ENCODE measurements at places on chromosomes 12 and 14.

DNA sequence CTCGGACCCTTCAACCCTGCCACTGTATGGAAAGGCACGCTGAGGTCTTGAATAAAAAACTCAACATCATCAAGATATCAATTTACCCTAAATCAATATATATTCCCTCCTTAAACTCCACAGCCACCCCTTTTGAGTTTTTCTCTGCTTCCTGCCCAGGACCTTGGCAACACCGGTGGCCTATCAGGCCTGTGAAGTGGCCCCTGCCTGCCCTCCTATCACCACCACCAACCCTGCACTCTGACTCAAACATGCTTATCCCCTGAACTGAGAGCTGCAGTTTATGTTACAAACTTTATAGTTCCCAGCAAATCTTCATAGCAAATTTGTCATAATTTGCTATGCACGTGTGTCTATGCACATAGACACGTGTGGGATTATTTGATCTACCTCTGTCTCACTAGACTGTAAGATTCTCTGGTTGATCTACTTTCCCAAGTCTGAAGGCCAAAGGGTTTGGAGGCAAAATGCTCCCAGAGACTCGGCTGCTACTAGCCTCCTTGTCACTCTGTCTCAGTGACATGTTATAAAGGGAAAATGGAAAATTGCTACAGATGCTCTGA is 63.4 kb downstream of the SPTB start:
- no peak for DNase-seq

DNA sequence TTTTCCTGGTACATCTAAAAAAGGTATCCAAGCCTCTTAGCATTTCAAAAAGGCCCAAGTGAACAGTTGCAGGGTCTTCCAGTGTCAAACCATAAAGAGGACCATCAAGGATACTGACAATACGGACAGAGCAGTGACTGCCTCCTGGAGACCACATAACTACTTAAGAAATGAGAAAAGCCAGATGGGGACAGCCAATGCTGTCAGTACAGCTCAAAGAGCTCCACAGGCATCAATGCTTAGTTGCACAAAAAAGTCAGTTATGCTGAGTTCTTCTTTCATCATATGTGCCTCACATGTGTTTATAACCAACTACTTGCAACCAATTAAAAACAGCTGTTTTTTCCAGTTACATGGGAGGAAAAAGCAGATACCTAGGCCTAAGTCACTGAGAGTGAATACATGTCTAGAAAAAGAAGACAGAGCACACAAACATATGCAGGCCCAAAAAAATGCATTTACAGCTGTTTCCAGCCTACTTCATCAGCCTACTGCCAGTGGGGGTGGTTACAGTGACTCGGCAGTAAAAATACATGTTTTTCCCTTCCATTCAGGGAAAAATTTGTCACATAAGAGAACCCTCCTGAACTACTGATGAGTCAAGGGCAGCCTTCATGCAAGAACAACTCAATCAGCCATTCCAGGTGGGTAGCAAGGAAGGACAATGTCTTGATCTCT is 84.0 kb downstream of the DCAF5 start:
- no peak for DNase-seq

- peak; percentile 61 for DNase-seq
These were observed 19.0 kb upstream of the RNASE12 start for GRCh38 chr14:20610002-20610765.

DNA sequence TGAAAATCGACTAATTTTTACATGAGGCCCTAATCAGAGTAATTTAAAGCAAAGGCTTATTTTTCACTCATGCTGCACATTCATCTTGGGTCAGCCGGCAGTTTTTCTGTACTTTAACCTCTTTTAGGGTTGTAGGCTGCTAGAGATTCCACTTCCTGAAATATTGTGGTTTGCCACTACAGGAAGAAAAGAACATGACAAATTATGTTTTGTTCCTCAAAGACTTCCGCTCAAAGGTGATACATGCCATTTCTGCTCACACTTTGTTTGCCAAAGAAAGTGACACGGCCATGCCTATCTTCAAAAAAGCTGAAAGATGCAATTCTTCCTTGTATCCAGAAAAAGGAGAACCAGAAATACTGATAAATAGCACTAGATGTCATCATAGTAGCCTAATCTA is 183.4 kb upstream of the PPFIA2 start:
- DNase-seq, result no peak

DNA sequence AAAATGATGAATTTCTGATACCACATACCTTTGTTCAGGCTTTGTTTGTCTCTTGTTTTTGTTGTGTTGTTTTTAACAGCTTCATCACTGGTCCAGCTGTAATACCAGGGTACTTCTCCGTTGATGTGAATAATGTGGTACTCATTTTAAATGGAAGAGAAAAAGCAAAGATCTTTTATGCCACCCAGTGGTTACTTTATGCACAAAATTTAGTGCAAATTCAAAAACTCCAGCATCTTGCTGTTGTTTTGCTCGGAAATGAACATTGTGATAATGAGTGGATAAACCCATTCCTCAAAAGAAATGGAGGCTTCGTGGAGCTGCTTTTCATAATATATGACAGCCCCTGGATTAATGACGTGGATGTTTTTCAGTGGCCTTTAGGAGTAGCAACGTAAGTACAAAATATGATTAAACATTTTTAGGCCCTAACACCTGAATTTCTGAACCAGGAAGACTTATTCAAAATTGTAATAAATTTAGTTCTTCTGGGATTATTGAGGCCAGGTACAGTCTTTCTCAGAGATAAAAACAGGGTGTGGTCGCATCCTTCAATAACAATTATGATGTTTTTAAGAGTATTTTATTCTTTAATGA is 22.4 kb downstream of the RXYLT1 start:
- no peak for DNase-seq

- no peak for DNase-seq
These were observed 40.7 kb upstream of the TCL1B start for GRCh38 chr14:95645389-95645996.

Data from activated CD4-positive, alpha-beta T cell treated with anti-CD3 and anti-CD28 coated beads, Interleukin-2, amount 50 U/mL, for 24 hours (primary cell).